Cortex of kidney (tissue), 1 donor: ENCODE measurements at places on chromosomes 7 and 10.

- no peak for DNase-seq
Observed at GRCh38 chr7:55314967-55315366, 50.2 kb upstream of the LANCL2 start.

DNA sequence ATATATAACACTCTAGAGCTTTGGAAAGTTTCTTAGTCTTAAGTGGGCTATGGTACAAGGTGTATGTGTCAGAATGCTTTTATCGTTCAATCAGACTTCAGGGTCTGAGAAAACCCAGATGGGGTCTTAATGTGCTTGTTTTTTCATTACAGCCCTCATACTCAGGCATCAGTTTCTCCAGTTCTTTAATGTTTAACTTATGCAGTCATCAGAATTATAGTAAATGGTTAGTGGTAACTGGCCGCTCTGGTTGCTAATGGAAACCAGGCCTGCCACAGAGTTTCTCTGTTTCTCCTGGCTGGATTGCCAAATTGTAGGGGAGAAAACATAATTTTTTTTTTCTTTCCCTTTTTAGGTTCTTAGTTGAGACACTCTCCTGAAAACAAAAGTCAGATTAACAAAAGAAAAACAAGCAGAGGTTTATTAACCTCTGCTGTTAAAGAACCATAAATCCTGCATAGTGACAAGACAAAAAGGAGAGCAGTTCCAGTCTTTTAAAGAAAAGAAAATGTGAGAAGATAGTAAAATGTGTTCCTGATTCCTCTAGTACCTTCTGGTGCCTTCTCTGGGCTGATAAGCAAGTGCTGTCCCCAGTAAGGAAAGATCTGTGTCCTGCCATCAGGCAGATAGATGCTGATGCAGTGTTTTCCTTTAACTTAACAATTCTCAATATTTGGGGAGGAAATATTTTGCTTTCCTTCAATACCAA lies 21.5 kb upstream of the GHITM start:
- no peak for DNase-seq

DNA sequence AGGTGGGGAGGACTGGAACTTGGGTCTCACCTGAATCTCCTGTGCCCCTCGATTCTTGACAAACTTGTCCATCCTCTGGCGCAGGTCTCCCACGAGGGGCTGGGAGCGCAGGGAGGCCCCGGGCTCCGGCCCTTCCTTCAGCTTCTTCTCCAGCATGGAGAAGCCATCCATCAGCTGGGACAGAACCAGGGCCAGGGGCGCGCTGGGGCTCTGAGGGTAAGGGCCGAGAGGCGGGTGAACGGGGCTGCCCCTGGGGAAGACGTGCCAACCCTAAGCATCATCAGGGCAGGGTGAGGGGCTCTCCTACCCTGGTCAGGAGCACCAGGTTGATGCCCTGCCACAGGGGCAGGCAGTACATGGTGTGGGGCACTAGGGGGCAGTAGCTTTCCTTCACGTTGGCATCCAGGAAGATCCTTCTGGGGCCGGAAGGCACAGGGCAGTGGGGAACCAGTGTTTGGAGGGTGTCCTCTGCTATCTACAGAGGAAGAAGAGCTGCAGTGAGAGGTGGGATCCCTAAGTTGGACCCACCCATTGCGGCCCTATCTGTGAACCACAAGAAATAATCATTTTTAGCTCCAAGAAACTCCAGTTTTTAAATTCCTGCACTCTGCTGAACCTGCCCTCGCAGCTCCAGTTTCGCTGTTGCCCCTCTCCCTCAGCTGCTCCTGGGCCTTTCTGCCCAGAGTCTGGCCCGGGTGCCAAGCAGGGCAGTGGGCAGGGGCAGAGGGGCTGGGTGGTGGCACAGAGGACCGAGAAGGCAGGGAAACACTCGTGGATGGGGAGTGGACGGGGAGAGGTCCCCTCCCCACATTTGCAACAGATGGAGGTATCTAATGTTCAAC lies 10.8 kb upstream of the PYROXD2 start:
- no peak for DNase-seq

GRCh38 chr10:7077880-7078279 lies 333.0 kb downstream of the SFMBT2 start:
- DNase-seq = no peak

GRCh38 chr10:31158011-31158658 lies 126.5 kb upstream of the ZNF438 start:
- no peak for DNase-seq

GRCh38 chr10:68218786-68219185 lies 13.1 kb downstream of the ATOH7 start:
- DNase-seq = no peak

DNA sequence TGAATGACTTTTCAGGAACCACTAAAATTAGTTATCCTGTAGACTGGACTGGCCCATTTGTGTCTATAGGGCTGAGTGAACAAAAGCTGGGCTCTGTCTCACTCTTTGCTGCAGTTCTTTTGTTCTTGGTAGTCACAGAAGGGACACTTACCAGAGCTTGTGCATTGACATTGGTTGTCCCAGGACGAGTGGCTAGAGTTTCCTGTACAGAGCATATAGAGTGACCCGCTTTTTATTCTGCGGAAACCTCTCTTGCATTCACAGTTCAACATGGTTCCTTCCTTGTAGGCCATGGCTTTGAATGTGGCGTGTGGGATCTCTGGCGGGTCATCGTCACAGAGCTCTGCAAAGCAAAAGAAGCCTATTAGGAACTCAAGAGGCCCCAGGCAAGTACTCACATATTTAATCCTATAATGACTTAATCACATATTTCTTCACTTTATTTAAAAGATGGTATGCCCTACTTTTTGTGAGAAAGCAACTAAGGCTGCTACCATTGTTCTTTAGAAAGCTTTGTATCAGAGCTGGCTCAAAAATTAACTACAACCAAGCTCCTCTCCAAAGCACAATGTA lies 36.4 kb downstream of the IL2RA start:
- DNase-seq = no peak

DNA sequence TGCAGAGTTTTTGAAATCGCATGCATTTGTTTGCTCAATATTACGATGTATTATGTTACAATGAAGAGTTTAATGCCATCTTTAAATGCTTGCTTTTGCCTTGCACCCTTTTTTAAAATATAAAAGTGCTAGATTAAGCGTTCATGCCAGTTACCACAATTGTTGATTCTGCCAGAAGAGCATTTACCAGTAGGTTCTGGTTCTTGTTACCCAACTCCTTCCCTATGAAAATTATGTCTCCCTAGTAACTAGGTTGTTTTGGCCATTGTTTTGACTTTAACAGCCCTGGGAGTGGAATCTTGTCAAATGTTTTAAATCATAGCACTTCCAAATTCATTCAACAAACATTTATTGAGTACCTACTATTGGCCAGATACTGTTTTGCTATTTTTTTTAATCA lies 32.8 kb upstream of the CDK14 start:
- no peak for DNase-seq

GRCh38 chr10:79196470-79197461 lies 128.0 kb downstream of the ZMIZ1 start:
- no peak for DNase-seq
